ENCODE measurements at places on chromosomes 6 and 20.

DNA sequence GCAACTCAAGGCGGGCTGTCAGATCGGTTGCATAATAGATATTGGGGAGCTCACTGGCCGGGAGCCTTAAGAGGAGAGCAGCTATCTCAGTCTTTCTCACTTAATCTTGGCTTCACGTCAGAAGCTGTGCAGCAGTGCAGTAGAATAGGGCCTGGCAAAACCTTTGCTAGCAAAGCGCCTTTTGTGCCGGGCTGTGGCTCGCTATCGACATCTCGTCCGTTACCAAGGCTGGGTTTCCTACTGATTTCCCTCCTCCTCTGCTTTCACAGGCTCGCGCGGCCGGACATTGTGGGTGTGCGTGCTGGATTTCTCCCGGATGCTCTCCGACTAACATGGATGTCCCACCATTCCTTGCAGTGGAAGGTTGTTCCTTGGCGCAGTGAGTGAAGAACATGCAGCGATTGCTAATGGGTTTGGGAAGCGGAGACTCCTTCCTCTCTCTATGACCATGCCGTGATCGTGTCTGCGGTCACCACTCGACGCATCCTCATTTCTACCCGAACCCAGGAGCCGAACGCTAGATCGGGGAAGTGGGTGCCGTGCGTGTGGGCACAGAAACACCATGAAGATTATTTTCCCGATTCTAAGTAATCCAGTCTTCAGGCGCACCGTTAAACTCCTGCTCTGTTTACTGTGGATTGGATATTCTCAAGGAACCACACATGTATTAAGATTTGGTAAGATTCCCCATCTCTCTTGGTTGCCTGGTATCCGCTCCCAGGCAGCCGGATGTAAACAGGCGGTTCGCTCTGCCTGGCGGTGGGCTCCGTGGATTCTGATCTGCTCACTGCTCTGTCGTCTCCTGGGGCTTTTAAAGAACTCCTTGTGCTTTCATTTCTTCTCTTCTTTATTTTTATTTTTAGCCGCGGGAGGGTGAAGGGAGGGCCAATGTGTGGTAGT lies 5.5 kb downstream of the GRIK2 start:
- H3K4me3 ChIP-seq = peak overlapping the region; percentile 79
- peaks cover 86% of the 10 kb centered on the region for H3K27me3 ChIP-seq
- H3K27ac ChIP-seq = no peak overlapping the region
- H3K36me3 ChIP-seq = no peaks in the 10 kb centered on the region
- no peak for DNase-seq

DNA sequence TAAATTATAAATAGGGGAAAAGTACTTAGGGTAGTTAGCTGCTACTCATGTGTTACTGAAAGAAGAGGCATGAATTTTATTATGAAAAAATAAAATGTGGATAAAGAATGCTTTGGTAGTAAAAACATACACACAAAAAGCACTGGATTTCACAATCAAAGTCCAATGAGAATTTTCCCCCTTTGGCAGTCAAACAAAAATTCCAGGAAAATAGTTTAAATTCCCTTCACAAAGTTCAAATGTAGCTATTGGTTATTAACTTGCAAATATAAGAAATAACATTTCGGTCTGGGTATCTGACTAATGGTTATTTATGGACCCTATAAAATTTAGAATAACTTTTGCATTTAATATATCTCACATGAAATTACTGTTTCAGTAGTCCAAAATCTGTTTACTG lies 210.4 kb downstream of the FOXC1 start:
- no peaks in the 10 kb centered on the region for H3K27me3 ChIP-seq
- no peak overlapping the region for H3K4me3 ChIP-seq
- peaks cover 9% of the 10 kb centered on the region for H3K36me3 ChIP-seq
- no peak overlapping the region for H3K27ac ChIP-seq
- no peak for DNase-seq

- H3K4me1 ChIP-seq = peaks cover 18% of the 10 kb centered on the region
- H3K4me3 ChIP-seq = no peak overlapping the region
- no peaks in the 10 kb centered on the region for H3K36me3 ChIP-seq
- DNase-seq = no peak
- H3K27me3 ChIP-seq = no peaks in the 10 kb centered on the region
These were observed 3.1 kb upstream of the EIF6 start for GRCh38 chr20:35287509-35288324.

DNA sequence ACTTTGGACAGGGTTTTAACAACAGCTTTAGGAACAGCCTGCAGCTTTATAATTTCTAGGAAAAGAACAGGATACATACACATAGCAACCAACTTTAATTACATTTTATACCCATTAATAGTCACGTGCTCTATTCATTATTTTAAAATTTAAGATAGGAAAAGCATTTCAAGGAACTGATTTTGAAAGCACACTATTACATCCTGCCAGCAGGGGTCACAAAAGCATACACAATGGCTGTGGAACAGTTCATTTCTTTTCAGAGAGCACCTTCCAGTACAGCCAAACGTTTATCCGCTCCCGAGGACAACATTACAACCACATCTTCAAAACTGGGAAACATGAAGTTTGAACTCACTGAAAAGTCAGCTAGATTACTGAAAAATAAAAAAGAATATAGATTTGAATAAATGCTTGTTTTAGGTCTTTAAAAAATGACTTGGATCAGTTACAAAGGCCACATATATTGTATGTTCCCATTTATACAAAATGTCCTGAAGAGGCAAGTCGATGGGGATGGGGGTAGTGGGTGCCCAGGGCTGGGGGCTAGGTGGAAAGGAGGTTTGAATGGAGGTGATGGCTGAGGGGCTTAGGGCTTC lies 104.6 kb upstream of the EXOC2 start:
- H3K27me3 ChIP-seq = peaks cover 67% of the 10 kb centered on the region
- H3K27ac ChIP-seq = no peak overlapping the region
- no peaks in the 10 kb centered on the region for H3K36me3 ChIP-seq
- H3K4me3 ChIP-seq = no peak overlapping the region
- no peak for DNase-seq
- H3K4me1 ChIP-seq = peaks cover 7% of the 10 kb centered on the region

GRCh38 chr6:127191716-127192115 lies 73.2 kb downstream of the RSPO3 start:
- DNase-seq = no peak
- no peaks in the 10 kb centered on the region for H3K27me3 ChIP-seq
- H3K4me3 ChIP-seq = no peak overlapping the region
- no peak overlapping the region for H3K27ac ChIP-seq
- H3K36me3 ChIP-seq = no peaks in the 10 kb centered on the region

GRCh38 chr6:169520104-169520503 lies 181.7 kb downstream of the WDR27 start:
- no peaks in the 10 kb centered on the region for H3K4me1 ChIP-seq
- DNase-seq = no peak
- peaks cover 9% of the 10 kb centered on the region for H3K36me3 ChIP-seq
- no peak overlapping the region for H3K4me3 ChIP-seq
- H3K27me3 ChIP-seq = no peaks in the 10 kb centered on the region

DNA sequence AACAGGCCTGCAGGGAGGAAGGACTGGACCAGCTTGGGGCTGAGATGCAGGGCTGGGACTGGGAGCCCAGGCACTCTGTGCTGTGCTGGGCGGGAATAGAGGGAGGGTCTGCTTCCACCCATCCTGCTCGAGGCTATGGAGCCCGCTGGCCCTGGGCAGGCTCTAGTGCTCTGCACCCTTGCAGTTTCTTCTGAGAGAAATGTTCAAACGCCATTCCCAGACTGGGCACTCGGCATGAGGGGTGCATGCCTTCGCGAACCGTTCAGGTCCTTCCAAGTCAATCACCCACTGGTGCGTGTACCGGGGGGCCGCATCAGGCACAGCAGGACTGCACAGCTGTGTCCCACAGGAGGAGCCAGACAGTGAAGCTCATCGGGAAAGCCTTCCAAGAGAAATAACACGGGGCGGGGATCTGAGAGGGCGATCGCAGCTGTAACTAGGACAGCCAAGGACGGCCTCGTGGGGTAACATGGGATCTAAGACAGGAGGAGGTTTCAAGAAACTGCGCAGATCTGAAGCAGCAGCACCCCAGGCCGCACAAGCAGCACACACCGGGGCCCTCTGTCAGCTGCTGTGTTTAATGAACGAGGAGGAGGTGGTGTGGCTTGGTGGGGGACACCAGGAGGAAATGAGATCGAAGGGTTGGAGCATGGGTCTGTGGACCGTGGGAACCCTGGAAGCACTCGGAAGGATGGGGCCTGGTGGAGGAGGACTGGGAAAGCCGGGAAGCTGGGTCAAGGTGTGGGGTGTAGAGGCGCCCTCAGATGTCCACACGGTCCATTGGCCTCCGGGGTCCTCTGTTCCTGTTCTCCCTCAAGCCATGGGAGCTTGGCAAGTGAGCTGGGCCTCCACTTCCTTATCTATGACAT lies 26.1 kb upstream of the PYGB start:
- H3K4me1 ChIP-seq = peaks cover 9% of the 10 kb centered on the region
- no peak overlapping the region for H3K4me3 ChIP-seq
- no peaks in the 10 kb centered on the region for H3K27me3 ChIP-seq
- no peaks in the 10 kb centered on the region for H3K36me3 ChIP-seq
- no peak for DNase-seq

Data from type B pancreatic cell (in vitro differentiated cells).